ENCODE measurements at places on chromosomes 3 and 15.

DNA sequence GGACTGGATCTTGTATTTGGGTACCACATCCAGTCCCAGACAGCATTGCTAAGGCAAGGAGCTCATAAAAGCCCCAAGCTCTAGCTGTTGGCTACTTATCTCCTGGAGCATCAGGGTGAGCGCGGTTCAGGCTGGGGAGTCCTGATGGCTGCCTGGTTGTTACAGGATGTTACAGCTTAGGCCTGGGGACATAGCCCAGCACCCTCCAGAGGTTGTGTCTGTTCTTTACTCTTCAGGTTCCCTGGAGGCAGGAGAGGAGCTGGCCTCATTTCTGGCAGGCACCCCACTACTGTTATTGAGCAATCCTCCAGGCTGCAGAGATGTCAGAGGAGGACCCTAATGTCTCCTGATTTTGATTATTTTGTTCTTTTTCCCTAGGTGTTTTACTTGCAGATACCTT lies 26.6 kb downstream of the APBA2 start:
- no peak for DNase-seq

DNA sequence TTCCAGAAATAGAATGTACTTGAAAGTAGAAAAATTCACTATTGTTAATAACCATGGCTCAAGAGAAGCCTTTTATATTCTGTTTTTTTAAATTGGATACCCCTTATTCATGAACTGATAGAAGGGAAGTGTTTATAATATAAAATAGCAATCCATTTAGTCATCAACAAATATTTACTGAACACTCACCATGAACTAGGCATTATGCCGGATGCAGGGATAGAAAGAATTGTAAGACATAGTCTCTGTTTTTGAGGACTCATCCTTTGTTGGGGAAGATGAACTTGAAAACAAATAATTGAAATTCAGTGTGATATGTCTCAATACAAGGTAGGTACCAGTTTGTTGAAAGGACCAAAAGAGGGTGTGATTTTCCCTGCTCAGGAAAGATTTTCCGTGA lies 160.9 kb upstream of the SATB1 start:
- no peak for DNase-seq

- no peak for DNase-seq
Measured at GRCh38 chr3:27500035-27500434, 15.9 kb upstream of the SLC4A7 start.

DNA sequence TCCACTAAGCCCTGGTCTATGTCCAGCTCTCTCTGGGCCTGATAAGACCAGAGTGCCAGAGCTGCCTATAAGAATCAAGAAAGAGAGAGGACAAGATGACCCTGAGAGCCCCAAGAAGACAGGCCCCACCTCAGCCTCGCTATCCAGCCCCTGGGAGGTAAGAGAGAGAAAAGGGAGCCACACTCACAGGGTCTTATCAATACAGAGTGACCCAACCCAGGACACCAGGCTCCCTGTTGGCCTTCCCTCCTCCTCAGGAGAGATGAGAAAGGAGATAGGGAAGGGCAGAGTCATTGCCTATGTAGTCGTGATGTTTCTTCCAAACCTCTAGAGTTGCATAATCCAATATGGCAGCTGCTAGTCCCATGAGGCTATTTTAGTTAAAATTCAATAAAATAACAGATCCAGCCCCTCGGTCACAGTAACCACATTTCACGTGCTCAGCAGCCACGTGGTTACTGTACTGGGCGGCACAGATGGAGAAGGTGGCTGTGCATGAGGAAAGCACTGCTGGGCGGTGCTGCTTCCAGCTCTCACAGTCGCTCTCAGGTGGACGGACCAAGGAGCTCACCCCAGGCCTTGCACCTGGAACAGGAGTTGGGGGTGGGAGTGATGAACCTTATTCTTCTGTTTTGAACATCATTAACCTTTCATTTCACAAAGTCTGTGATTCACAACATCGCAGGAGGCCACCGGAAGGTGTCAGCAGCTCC lies 525.8 kb downstream of the SHQ1 start:
- DNase-seq: no peak

DNA sequence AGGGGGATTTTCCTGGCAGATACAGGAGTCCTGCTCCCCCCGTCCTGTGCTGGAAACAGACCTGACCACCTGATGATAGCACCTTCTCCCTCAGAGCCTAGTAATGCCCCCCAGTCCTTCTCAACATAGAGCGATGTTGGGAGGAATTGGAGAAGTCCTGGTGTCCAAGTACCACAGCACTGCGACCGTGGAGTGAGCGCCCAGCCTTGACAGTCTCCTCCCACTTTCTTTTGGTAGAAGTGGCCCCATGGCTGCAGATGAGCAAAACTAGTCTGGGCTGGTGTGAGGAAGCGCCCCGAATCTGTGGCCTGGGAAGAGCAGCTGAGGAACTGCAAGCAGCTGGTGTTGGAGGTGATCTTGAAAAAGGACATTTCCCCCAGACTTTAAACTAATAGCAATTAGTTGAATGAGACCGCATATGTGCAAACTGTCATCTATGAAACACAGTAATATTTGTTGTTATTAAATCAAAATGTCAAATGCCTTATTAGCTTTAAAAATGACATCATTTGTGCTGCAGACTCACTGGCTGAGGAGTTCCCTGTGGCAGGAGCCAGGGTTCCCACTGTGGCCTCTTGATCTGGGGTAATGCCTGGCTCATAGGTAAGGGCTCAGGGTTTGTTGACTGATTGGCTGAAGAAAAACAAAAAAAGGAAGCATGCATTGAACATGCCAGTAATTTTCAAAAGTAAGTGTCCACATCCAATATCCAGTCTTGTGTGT lies 121.8 kb downstream of the CACNA2D3 start:
- no peak for DNase-seq
